ENCODE measurements at places on chromosomes 3 and 15.

DNA sequence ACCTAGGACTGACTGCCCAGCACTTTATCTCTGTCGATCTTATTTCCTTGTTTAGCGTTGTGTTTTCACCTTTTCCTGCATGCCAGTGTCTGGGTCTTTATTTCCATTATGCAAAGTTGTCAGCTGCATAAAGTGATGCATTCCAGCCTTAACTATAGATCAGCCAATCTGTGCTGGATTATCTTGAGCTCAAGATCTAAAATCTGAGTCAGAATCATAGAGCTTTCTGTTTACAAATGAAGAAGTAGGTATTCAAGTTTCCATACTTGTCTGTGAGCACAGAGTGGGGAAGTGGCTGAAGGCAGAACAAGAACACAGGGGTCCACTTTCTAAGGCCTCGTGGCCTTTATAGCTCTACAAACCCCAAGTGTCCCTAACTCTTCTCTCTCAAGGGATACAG is 82.4 kb upstream of the PLCL2 start:
- no peak for DNase-seq

DNA sequence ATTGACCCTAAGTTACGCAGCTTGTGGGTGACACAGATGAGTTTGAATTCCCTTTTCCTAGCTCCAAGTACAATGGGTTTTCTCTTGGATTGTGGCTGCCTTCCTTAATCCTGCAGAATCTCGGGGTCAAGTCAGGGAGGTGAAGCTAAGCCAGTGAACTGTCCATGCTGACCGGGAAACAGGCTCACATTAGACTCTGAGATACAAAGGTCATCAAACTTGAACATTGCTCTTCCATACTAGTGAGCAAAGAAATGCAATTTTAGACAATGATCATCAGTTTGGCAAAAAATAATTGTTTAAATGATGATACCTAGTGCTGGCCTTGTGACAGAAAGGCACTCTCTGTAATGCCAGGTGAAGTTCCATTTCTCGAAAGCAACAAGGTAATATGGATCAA is 31.6 kb downstream of the SLC6A1 start:
- no peak for DNase-seq

DNA sequence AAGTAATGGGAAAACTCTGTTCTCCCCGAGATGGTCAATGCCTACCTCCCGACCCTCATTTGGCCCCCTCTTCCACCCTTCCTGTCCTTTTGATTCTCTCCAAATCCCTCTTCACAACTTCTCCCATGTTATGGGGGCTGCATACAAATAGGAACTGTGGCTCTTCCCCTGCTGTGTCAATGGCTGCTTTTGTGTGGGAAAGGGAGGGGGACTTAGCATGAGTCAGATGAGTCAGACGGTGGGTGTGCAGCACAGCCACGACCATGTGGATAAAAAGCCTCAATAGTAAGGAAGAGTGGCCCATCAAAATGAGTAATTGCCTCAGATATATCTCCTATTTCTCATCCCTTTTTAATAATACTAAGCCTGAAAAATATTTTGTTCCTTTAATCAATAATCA is 31.9 kb downstream of the SPATA16 start:
- DNase-seq, result no peak

- DNase-seq, result no peak
Measured at GRCh38 chr3:23444386-23444785, 241.3 kb downstream of the UBE2E2 start.

DNA sequence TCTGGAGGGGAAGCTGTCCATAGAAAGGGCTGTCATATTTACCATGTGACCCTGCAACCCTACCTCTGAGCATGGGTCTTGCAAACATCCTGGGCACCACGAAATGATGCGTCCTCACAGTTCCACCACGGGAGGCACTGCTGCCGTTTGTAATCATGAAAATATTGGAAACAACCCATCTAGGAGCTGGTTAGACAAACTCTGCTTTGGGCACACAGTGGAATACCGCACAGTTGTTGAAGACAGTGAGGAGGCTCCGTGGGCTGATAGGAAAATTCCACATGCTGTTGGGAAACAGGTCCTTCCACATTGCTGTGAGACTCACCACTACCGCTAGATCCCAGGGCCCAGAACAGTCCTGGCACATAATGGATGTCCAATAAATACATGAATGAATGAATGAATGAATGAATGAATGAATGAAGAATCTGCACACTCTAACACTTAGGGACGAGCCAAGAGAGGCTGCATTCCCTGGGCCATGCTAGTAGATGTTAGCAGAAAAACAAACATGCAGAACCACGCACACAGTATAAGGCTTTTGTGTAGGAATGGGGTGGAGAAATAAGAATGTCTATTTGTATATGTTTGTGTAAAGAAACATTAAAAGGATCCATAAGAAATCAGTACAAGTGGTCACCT is 40.6 kb downstream of the TPRA1 start:
- DNase-seq, result no peak

- no peak for DNase-seq
Measured at GRCh38 chr3:45635475-45636256, 41.1 kb downstream of the LIMD1 start.

DNA sequence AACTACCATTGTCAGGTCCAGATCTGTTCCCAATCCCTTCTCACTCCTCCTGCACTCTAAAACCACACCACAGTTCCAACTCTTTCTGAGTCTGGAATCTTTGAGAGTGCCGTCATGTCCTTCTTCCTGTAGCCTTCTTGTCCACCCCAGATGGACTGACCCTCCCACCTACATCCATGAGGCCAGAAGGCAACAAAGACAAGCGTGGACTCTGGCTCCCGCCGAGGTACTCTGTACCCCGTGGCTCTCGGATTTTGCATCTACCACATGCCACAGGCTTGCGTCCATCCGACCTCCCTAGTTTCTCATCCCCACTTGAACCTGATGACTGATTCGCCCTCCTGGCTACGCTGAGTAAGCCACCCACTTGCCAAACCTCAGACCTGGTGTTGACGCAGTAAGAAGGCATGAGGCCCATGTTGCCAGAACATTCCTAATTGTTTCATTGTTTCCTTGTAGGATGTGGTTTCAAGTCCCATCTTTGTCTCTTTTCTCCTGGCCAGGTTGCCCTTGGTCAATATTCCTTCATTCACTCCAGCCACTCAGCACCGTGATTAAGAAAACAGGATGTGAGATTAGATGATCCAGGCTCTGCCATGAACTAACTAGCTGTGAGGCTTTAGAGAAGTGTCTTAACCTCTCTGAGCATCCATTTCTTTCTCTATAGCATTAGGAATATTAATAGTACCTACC is 1.1 kb upstream of the ZBTB38 start:
- DNase-seq, result no peak

DNA sequence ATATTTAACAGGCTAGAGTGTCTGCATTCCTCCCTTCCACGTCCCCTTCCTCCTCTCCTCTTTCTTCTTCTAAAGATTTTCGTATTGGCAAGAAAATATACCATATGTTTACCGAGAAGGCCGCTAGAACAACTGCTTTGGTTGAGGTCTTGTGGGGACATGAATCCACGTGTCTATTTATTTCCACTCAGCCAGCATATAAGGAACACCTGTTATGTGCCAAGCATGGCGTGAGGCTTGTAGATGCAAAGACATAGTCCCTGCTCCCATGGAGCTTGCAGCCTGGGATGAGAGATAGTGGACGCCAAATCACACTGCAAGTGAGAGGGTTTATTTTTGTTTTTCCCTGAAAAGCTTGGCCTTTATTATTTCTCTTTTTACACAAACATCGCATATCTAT is 57.1 kb downstream of the SLC7A14 start:
- no peak for DNase-seq

DNA sequence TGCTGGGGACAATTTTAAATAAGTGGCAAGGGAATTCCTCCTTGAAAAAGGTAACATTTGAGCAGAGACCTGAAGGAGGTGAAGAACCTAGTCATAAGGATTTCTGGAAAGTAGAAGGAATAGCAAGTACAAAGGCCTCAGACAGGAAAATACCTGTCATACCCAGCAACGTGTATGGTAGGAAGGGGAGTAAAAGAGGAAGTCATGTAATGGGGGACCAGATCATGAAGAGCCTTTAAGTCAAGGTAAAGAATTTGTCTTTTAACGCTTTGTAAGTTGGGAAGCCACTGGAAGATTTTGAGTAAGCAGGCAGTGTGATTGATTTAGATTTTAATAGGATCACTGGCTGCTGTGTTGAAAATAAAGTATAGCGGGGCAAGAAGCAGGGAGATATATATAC is 43.4 kb upstream of the FAH start:
- DNase-seq, result no peak

DNA sequence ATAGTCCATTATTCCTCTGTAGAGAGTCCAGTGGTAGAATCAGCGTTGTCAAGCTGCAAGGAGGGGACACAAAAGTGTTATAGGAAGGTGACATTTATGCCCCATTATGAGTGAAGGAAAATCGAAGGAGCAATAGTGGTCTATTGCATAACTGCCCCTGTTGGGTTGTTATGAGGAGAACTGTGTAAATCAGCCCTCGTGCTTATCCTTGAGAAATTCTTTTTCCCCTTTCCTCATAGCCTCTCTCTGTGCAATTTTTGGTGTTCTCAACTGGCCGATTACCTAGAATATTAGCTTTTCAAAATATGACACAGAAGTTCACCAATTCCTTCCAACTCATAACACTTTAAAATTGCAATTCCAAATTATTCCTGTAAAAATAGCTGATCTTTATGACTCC is 286.6 kb downstream of the RBMS3 start:
- DNase-seq, result no peak

DNA sequence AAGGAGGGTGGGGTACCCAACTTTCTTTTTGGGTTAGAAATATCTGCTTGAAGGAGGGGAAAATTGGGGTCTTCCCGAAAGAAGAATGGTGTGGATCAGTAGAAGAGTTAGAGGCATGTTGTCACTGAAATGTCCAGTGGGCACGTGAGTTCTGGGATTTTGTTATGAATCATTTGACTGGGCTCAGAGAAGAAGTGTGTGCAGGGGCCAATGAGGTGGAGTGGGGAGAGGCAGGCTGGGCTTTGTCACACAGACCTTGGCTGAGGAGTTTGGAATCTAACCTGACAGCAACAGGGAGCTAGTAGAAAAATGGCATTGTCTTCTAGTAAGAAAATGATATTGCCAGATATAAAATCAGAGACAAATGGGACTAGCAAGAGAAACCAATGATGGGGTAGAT is 436.8 kb downstream of the MFSD1 start:
- DNase-seq, result no peak

DNA sequence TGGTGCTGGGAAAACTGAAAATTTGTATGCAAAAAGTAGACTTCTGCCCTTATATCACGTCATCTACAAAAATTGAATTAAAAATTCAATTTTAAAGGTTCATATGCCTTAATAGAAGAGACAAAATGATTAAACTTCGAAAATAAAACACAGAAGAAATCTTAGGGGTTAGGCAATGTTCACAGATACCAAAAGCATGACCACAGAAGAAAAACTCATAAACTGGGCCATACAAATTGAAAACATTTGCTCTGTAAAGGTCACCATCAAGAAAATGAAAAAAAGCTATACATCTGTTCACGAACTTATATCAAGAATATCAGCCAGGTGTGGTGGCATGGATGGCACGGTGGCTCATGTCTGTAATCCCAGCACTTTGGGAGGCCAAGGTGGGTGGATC is 245.1 kb downstream of the PCCB start:
- no peak for DNase-seq

- no peak for DNase-seq
Measured at GRCh38 chr3:42801784-42802183, 2.5 kb downstream of the HIGD1A start.

Data from activated CD4-positive, alpha-beta T cell treated with anti-CD3 and anti-CD28 coated beads, Interleukin-2, amount 50 U/mL, for 1 hour (primary cell).